ENCODE measurements at places on chromosomes 5 and 9.

DNA sequence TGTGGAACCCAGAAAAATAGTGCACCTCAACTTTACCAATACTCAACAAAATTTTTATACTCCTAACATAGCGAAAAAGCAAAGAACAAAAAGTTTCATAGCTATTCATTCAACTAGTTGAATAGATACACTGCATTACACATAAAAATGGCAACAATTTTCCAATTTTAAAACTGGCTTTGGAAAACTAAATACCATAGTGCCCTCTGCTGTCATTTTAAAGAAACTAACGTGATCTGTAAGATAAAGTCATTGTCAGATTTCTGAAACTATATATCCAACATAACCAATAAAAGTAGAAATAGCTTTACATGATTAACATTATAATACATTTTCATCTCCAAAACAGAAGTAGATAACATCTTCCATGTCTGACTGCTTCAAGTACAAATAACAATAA, 31.6 kb downstream of the DTWD2 start:
- DNase-seq, result no peak

DNA sequence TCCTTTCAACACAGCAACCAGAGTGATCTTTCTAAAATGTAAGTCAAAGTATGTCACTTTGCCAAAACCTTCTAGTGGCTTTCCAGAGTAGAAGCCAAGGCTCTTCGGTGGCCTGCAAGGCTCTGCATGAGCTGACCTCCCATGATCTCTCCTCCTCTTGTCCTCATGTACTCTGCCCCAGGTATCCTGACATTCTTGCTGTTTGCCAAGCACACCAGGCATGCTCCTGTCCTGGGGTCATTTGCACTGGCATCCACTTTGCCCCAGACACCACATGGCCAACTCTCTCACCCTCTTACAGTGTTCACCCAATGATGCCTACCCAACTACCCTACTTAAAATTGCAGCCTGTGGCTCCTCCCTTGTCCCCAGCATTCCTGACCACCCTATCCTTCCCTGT, 86.3 kb downstream of the ZNF618 start:
- DNase-seq, result no peak

- no peak for DNase-seq
Measured at GRCh38 chr5:159849437-159850083, 66.7 kb upstream of the ADRA1B start.

GRCh38 chr5:72558383-72558782, 51.2 kb upstream of the ZNF366 start:
- no peak for DNase-seq

GRCh38 chr9:37574241-37574721, 1.9 kb downstream of the FBXO10 start:
- no peak for DNase-seq

GRCh38 chr5:135511761-135512575, 23.8 kb downstream of the NEUROG1 start:
- no peak for DNase-seq

DNA sequence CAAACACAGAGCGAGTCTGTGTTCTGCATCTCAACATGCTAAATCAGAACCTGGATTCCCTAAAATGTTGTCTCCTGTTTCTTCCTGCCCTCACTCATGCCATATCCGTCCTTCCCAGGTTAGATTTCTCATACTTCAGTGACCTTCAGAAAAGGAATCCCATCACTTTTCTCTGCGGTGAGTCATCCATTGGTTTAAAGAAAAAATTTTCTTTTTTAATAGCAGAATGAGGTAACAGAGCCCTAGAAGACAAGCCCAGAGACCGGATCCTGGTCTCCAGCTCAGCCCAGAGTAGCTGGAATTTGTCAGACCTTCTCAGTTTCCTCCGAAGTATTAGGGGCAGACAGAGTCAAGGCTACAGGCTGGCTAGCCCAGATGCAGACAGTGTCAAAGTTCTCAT, 143.2 kb upstream of the DMRT1 start:
- no peak for DNase-seq

- no peak for DNase-seq
Measured at GRCh38 chr9:137278061-137278701, 655 bp downstream of the TOR4A start.

- DNase-seq, result peak; percentile 72
Measured at GRCh38 chr9:98998441-98999151, 54.9 kb downstream of the COL15A1 start.

DNA sequence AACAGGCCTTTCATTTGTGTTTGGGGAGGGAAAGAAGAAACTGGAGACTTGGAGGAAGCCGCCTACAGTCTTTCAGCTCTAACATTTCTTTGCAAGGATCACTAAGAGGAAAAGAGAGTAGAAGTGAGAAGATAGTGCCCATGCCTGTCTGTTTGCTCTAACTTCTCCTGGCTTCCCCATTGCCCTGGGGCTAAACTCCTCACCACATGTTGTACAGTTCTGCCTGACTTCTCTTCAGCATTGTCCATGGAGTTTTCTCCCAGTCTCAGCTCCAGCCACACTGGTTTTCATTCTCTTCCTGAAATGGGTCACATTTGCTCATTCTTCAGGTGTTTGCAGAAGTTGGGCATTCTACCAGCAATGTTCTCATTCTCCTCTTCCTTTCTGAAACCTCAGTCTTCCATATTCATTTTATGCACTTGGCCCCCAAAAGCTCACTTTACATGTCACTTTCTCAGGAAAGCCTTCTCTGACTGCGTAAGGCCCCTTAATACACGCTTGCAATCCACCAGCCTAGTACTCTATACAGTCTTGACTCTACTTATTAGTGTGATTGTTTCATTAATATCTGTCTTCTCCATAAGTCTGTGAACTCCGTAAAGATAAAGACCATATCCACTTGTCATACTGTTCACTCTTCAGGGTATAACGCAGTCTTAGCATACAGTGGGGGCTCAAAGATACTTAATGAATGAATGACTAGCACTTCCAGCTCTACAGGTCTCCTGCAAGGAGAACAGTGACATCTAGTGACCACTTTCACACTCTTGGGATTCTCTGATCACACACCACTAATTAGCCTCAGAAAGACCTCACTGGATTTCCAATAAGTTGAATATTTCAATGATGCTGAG, 40.2 kb upstream of the TRIM32 start:
- DNase-seq, result no peak

- DNase-seq, result no peak
Measured at GRCh38 chr5:67815455-67816391, 399.8 kb upstream of the PIK3R1 start.
